Transverse colon (tissue), 4 donors: ENCODE measurements at places on chromosomes 13 and 19. TPM values are rescaled to one million over a fixed set of nuclear protein-coding genes. Genes with fewer than 3 reads are reported as not detected.

The SOX1 gene
- total RNA-seq, result not detected

The NCAN gene
- total RNA-seq, result not detected

The UTP14C gene
- 5.2 TPM for total RNA-seq

The FUT3 gene
- 180 TPM for total RNA-seq

The MEF2B gene
- 0.95 TPM for total RNA-seq

The VSTM2B gene
- total RNA-seq, result not detected

The ZNF223 gene
- total RNA-seq, result 6.5 TPM

The TEKTIP1 gene
- not detected for total RNA-seq

The TPTE2 gene
- not detected for total RNA-seq

The HSD17B14 gene
- total RNA-seq, result 3.5 TPM

The CYP2A7 gene
- not detected for total RNA-seq

The KCNRG gene
- not detected for total RNA-seq

The CHST8 gene
- total RNA-seq, result not detected

DNA sequence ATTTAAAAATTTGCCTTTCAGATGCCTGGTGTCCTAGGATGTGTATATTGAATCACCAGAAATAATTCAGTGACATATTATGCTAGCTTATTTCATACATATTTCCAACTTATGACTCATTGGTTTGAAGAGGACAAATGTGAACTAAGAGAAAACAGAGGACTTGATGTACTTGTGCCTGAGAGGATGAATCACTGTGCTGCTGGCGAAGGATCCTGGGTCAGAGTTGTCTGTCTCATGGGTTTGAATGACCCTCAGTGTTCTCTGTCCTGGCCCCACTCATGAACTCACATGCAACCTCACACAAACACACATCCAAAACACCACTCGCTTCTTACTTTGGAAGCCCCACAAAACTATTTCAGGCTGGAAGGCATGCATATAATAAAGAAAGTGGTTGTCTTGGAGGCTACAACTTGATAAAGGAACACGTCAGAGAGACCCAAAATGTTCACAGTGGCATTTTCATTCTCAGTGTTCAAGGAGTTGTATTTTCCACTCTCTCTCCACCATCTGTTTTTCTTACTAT is 129.0 kb upstream of the SPRY2 start:
- DNase-seq, result peak; percentile 37

DNA sequence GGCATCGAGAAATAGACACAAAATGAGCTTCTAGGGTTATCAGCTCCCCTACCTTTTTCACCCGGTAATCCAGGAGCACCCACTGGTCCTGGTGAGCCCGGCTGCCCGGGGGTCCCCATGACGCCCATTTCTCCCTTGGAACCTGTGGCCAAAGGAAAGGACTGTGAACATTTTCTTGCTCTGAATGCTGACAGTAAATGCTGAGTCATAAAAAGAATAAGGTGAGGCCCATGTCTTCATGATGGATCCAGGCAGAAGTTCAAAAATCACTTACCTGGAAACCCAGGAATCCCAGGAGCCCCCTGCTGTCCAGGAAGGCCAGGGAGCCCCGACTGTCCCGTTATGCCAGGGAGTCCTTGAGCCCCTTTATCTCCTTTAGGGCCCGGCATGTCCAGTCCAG is 129.2 kb downstream of the COL4A1 start:
- no peak for DNase-seq

GRCh38 chr13:22053053-22053452 is 382.2 kb downstream of the FGF9 start:
- DNase-seq, result no peak

GRCh38 chr19:42252365-42253244 is 2.3 kb downstream of the ERF start:
- DNase-seq, result no peak

DNA sequence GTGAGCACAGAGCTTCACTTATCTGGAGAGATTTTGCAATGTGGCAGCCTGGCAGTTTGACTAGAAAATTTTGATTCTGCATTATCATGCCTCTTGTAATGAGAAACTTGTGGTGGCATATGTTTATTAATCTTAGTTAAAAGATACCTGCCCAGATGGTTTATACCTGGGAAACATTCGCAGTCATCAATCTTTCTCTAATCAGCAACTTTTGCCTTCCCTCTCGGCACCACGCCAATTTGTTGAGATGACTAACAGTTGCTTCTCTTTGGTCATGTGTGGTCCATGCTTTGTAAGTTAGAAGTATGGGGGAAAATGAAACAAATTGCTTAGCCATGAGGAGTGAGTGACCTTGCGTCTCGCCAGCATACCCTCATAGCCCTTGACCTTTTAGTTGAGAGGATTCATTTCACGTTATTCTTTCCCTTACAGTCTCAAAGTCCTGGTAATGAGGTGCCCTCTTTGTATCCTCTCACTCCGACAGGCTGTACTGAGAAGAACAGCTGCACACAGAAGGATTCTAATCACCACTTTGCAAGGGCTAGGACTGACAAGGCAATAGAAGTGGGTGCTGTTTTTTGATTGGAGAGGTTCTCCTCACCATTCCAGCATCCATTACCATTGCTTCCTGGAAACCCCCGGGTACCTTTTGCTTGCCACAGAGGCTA is 201.4 kb downstream of the OXGR1 start:
- no peak for DNase-seq

DNA sequence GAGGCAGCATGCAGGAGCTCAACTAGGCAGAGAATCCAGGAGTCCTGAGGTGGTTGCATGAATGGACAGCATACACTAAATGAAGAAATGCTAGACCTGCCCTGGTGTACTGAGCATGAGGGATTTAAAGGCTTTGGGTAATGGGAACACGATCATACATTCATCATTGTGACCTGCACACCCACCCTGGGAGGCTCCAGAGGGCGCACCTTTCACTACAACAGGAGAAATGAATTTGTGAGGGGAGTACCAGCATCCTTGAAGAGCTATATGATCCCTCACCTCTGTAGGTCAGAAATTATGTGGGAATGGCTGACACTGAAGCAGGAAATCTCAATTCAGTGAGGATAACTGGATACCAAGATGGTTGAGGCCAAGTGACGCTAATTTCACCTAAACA is 8.9 kb downstream of the KLK2 start:
- DNase-seq, result no peak

DNA sequence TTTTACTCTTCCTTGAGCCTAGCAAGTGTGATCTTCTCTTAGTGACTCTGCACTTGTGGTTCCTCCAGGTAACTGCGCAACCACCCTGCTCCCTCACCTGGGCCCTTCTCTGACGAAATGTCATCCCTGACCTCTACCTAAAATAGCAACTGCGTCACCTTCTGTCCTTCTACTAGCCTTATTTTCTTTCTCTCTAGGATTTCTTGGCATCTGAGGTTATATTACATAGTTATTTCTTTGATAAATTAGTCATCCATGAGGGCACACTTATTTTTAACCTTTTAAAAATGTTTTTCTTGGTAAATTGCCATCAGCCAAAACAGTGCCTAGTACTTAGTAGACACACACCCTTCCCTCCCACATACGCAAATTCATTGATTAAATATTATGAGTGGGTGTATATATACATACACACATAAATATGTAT is 355.5 kb downstream of the ENOX1 start:
- no peak for DNase-seq

GRCh38 chr13:111941845-111942447 is 125.0 kb upstream of the SOX1 start:
- DNase-seq, result no peak

DNA sequence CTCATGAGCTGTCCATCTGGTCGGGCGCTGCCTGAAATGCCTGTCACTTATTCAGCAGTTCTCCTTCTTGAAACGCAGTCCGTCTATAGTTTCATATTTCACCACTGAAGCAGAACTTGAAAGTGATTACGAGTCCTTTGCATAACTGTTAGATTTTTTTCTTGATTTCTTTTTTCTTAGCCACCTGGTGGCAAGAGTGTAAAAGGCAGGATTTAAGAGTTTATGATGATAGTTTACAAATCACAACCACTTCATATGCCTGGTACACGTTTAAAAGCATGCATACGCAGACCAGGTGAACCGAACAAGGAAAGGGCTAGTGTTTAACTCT is 45.8 kb downstream of the GGACT start:
- DNase-seq, result no peak

DNA sequence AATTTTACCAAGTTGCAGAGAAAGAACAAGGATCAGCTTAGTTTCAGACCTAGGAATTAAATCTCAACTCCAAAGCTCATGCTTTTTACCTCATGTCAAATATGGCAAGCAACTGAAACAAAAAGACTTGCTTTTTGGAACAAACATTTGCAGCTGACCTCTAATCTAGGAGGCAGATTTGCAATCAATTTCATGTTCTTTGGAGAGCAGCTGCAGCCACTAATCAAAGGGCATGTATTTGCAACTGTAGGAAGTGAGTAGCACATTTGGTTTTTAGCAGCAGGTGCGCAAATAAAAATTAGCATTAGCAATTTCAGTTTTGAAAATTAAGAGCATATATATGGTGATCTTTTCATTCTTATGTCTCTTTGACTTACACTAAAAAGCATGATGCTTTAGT is 459.3 kb upstream of the SLC10A2 start:
- DNase-seq, result no peak

DNA sequence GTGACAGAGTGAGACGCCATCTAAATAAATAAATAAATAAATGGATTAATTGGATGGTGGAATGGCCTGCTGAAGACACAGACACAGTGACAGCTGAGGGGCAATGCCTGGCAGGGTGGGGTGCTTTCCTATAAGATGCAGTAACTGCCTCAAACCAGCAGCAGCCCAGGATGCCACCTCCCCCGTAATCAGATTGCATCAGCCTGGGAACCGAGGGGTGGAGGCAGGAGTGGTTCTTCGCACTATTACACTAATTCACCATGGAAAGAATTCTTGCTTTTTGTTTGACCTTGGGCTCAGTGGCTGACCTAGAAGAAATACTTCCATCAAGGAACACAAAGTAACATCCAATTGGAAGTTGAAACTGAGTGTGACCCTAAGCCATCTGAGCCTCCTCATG is 31.6 kb upstream of the USP12 start:
- DNase-seq, result no peak

DNA sequence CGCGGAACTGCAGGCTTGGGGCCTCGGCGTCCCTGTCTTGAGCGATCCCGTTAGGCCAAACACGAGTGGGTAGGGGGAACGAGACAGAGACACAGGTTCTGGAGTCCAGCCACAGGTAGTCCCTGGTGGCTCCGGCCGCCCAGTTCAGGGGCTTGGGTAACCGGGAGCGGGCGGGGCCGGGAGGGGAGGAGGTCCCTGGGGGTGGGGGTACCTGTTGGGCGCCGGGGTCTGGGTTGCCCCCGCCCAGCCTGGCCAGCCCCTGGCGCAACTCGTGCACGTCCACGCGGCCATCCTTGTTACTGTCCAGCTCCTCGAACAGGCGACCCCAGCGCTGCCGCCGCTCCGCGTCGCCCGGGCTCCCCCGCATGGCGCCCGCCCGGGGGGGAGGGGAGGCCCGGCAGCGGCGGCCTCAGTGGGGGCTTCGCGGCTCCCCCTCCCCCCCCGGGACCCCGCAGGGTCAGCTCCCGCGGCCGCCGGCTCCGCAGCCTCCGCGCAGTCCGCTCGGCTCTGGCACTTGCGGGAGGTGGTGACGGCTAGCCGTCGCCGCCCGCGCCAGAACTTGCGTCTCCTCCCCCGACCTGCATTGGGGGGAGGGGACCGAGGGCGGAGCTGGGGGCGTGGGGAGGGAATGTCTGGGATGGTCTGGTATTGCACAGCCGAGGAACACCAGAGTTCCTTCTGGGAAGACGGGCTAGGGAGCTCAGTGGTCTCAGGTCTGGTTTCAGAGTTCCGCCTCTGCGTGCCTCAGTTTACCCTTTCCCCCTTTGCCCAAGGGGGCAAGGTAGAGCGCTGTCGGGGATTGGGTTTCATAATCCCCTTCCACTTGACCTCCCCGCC is at the start of gene SLC25A23:
TSS of gene SLC25A23 (minus strand) at position 531 of the 837 bp plus-strand sequence. CDS start at position 367, 164 bp downstream.
- DNase-seq, result peak; percentile 83

GRCh38 chr19:52536448-52536800 is 9.0 kb downstream of the ZNF808 start:
- DNase-seq, result peak; percentile 15

GRCh38 chr13:41468631-41469030 is 11.3 kb downstream of the RGCC start:
- DNase-seq, result no peak

DNA sequence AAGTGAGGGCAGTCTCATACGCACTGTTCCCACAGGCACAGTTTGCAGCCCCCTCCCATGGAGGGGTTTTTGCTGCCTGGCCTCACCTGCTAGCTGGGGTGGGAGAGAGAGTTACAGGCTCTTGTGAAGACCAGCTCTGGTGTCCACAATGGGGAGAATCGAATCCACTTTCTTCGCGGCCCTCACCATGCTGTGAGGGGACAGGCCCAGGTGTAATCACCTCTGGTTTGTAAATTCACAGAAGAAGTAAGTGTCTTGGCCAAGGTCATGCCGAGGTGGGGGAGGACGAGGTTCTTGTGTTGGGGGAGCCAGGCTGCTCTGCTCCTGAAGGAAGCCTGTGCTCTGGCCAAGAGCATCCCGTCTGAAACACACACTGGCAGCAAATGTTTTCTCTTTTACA is 39.5 kb downstream of the TEX29 start:
- DNase-seq, result no peak

DNA sequence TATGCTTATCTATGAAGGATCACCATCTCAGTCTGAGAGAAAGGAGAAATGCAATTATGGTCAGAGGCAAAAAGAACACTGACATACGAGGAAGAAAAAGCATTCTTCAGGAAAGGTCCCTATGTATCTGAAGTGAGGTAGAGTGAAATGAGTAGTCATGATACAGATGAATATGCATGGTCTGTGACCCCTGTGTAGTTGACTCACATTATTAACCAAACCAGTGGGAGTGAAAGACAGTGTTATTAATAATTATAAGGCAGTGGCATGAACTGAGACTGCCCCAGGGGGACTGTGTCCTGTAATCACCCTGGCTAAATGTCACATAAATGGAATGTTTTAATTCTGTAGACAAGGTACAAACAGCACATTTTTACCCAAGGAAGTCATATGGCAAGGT is 1320.2 kb upstream of the PCDH9 start:
- no peak for DNase-seq

DNA sequence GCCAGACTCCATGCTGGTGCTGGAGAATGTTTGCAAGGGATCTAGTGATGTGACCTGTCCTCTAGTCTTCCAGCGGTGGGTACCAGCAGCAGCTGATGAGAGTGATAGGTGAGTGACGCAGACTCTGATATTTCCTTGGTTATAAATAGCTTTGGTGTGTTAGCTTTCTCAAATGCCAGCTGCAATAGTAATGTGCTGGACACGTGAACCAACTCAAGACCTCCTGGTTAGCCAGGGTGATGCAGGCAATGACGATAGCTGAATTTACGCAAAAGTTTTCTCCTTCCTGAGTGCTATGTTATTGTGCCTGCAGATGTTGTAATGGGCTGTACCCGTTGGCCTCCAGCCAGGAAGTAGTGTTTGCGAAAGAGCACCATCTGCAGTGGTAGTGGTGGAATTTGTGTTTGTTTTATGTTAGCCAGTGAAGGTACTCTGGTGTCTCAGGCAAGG is 129.5 kb downstream of the CYSLTR2 start:
- peak; percentile 69 for DNase-seq

GRCh38 chr19:54339646-54340358 is 840 bp upstream of the LILRA4 start:
- DNase-seq, result no peak

GRCh38 chr13:28819046-28819730 is 951 bp upstream of the MTUS2 start:
- no peak for DNase-seq

- DNase-seq, result no peak
These were observed 30.2 kb upstream of the CPB2 start for GRCh38 chr13:46134961-46135522.

- DNase-seq, result no peak
These were observed 952.4 kb downstream of the PCDH17 start for GRCh38 chr13:58583966-58584365.
